ENCODE measurements at places on chromosomes 6 and 20. TPM values are rescaled to one million over a fixed set of nuclear protein-coding genes. Genes with fewer than 3 reads are reported as not detected.

The C20orf204 gene
- 2.5 TPM for total RNA-seq

GRCh38 chr6:168773788-168774187 is 332.8 kb downstream of the SMOC2 start:
- H3K36me3 ChIP-seq, result no peaks in the 10 kb centered on the region
- no peak for DNase-seq
- H3K4me3 ChIP-seq, result no peak overlapping the region
- H3K27ac ChIP-seq, result no peak overlapping the region
- no peaks in the 10 kb centered on the region for H3K4me1 ChIP-seq

DNA sequence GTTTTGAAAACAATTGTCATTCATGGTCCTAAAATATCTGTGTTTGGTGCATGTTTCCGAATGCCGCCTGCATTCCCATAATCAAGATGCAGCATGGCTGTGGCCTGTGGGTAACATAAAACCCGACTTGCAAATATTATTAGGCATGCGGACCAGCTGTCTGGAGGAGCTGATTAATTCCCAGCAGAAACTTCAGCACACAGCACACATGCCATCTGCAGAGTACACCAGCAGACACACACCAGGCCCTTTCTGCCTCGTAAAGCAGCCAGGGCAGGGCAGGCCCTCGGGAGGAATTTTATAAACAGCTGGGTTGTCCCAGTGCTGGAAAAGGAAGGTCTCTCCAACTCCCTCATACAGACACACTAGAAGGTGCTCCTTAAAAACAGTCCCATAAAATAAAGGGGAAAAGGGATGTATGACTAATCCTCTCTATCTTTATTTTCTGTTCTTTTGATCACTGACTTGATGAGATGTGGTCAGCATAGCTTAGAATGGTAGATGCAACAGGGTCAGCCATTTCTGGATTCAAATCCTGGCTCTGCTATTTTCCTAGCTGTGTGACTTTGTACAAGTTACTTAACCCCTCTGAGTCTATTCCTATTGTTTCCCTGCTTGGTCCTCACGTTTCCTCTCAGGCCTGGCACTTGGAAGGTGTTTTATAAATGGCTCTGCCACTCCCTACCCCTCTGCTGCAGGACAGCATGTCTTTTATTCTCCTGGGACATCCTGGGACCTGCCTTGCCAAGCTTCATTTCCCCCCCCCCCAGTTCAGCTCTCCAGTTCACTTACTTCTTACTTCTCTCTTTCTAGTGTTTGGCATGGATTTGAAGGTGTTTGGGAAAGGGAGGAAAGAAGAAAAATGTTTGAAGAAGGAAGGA is 85.9 kb upstream of the TRAF3IP2 start:
- H3K36me3 ChIP-seq, result peaks cover 64% of the 10 kb centered on the region
- peaks cover 58% of the 10 kb centered on the region for H3K4me1 ChIP-seq
- no peak overlapping the region for H3K4me3 ChIP-seq

GRCh38 chr6:105886814-105887544 is 199.2 kb upstream of the PRDM1 start:
- H3K27ac ChIP-seq, result no peak overlapping the region
- H3K4me3 ChIP-seq, result no peak overlapping the region
- no peak for DNase-seq
- H3K4me1 ChIP-seq, result peaks cover 10% of the 10 kb centered on the region
- peaks cover 11% of the 10 kb centered on the region for H3K27me3 ChIP-seq
- H3K36me3 ChIP-seq, result no peaks in the 10 kb centered on the region

Measured in activated naive CD8-positive, alpha-beta T cell treated with anti-CD3 and anti-CD28 coated beads for 36 hours (primary cell).